ENCODE measurements at places on chromosomes 7 and 10.

DNA sequence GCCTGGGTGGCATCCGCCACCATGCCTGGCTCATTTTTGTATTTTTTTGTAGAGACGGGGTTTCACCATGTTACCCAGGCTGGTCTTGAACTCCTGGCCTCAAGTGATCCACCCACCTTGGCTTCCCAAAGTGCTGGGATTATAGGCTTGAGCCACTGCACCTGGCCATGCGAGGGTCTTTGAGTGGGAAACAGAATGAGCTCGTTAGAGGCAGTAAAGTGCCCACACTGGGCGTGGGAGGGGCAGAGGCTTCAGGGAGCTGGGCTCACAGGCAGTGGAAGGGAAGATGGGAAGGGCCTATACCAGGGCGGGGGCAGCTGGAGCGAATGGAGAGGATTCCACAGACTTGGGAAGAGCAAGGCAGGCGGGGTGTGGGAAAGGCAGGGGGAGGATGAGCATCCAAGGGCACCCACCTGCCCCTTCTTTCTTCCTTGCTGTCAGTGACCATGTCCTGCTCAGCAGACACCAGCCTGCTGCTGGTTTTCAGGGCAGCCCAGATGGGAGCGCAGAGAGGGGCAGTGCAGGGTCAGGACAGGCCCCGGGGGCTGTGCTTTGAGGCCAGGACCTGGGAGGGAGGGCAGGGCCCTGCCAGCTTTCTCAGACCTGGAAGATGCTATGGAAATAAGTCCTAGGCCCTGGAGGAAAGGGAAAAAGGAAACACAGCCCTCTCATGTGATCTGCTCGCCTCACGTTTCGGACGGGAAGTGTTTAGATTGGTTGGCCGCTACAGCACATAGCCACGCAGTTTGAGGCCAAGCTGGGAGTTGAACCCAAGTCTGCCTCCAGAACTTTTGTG, 4.2 kb downstream of the FZD9 start:
- no peak for DNase-seq

DNA sequence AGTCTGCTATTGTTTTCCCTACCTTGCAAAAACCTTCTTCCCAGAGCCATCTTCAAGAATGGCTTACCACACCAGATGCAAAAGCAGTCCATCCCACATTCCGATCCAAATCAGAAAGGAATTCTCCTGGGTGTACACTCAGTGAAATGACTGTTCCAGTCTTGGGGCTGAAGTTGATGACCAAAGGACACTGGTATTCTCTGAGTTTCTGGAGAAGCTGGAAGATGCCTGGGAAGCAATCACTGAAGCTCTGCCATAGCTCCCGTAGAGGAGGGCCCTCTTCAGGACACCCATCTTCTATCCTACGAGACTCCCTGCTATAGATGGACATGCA, 155.7 kb downstream of the LCOR start:
- DNase-seq = no peak

GRCh38 chr10:88841316-88842111, 10.1 kb downstream of the ANKRD22 start:
- DNase-seq = no peak

DNA sequence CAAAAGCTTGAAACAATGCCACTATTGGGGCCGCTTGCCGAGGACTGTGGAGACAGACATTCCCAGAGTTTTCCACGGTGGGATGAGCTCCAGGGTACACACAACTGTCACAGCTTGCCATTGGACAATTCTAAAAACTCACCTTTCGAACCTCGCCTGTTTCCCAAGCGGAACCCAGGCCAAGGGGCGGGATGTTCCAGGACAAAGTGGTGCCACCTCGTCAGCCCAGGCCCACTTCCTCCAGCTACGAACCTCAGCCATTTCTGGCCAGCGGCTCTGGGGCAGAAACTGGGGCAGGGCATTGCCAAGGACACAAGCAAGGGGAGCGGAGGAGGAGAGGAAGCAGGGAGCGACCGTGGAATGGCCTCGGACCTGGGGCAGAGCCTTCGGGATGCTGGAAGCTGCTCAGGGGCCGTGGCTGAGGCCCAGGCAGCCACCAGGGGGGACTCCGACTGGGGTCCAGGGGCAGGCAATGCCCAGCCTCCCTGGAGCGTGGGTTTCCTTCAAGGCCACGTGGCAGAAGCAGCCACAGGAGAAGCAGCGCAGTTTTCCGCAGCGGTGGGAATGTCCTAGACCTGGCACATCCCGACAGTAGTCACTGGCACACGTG, 44.7 kb upstream of the INSIG1 start:
- DNase-seq = no peak

GRCh38 chr10:83522456-83522855, 616.9 kb upstream of the GHITM start:
- no peak for DNase-seq

Measured in stimulated activated CD4-positive, alpha-beta T cell treated with anti-CD3 and anti-CD28 coated beads, Interleukin-4, amount 100 ng/mL, for 48 hours (primary cell).